ENCODE measurements at places on chromosomes 4 and X.

DNA sequence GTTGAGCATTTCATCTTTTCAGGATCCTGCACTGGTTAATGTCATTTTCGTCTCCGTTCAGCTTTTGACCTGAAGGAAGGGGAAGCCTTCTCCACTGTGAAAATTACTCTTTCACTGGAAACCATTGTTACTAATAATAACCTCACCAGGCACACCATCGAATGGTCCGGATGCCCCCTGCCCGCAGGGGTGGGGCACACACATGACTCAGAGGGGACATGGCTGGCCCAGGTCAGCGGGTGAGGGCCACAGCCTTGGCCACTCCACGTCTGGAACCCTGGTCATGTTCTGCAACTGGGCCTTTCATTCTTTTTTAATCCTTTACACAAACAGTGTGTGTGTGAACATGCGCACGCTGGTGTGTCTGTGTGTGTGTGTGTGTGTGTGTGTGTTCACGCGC is 191.8 kb downstream of the BCOR start:
- DNase-seq = no peak

DNA sequence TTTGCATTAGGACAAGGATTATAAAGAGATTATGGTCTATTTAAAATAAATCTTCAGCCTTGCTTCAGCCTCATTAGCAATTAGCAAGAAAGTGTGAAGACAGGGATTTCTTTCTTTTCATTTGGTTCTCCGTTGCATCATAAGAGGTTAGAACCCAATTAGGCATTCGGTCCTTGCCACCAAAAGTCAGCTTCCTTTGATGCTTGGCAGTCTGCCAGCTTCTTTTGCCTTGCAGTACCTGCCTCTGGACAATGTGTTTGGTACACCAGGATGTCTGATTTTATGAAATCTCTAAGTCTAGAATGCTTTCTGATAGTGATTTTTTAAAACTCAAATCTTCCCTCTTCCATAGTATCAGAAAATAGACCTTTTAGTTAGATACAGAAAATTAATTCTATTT is 12.4 kb downstream of the SMIM20 start:
- no peak for DNase-seq

DNA sequence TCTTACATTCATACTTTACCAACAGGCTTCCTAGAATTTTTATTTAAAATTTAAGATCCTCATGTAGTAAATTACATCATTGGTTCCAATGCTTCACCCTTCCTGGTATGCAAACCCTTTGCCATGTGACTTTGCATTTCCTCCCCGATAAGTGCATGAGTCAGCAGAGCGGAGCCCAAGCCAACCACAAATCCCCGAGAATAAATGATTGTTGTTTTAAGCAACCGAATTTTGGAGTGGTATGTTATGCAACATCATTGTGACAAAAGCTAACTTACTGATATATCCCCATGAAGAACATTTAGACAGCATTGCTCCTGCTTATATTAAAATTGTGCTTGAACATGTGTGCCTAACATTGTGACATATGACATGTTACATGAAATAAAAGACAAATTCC is 199.4 kb upstream of the DDX53 start:
- DNase-seq = no peak

DNA sequence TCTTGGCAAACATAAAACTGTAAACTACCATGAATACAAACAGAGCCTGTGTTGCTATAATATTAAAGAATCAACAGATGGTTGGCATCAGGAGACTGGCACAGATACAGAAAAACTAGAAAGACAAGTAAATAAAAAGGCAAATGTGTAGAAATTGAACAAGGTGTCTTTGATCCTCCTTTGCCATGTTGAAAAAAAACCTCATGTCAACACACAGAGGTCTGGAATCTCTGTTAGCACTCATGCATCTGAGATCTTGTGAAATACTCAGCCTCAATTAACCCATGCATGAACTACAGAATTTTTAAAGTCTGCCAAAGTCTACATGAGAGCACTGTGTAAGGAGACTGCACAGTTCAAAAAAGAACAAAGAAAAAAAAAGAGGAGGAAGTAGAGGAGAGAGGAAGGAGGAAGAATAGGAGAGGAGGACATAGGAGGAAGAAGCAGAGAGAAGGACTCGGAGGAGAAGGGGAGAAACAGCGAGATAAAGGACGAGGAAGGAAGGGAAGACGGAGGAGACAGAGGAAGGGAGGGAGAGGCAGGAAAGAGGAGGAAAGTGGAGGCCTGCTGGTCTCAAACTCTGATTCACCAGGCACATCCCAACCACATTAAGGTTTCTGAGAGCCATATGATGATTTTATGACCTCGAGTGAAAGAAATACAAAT is 52.8 kb downstream of the PRDM5 start:
- no peak for DNase-seq

DNA sequence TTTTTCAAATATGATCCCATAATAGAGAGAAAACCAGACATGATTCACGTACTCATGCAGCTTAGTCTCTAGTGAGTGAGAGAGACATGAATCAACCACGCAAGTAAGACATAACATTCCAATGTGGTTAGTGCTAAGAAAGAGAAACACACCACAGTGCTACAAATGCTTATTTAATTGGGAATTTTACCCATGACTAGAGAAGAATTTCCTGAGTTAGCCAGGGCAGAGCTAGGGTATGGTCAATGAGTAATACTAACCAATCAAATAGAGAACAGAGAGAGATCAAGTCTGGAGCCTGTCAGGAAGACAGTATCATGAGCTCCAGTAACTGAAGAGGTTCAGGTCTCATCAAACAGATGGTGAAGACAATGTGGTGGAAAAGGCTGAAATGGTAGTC is 495.2 kb downstream of the PDGFC start:
- no peak for DNase-seq

DNA sequence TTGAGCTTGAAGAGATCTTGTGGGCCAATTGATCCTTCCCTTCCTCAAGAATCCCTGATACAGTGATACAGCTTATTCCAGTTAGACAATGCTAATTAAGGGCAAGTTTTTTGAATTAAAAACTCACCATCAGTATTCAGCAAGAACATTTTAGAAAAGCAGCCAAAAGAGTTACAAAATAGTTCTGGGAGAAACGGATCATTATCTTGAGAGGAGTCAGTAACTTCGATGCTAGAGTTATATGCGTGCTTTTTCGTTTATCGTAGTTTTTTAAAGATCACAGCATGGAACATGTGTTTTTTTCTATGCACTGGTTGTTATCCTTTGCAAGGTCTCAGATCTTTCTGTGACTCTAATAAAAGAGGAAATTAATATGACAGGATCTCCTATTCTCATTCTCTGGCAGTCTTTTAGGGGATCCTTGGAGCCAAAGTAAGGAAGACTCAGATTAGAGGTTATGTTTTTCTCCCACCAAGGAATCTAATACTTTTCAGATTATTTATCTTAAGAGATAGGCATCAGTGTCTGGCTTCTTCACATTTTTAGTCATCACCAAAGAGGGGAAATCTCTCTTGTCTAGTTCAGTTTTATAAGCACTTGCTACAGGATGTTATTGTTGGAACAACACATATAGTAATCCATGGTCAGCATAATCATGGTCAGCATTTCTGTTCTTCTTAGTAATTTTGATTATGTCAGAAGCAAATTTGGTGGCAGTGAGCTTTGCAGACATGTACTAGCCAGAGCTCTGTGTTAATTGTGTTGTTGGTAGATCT is 109.7 kb downstream of the PDLIM5 start:
- DNase-seq = no peak

- DNase-seq = peak; percentile 28
These were observed 9.5 kb downstream of the RNF175 start for GRCh38 chr4:153750197-153750817.

- DNase-seq = no peak
These were observed 1.1 kb downstream of the IRAK1 start for GRCh38 chrX:154018518-154019060.

DNA sequence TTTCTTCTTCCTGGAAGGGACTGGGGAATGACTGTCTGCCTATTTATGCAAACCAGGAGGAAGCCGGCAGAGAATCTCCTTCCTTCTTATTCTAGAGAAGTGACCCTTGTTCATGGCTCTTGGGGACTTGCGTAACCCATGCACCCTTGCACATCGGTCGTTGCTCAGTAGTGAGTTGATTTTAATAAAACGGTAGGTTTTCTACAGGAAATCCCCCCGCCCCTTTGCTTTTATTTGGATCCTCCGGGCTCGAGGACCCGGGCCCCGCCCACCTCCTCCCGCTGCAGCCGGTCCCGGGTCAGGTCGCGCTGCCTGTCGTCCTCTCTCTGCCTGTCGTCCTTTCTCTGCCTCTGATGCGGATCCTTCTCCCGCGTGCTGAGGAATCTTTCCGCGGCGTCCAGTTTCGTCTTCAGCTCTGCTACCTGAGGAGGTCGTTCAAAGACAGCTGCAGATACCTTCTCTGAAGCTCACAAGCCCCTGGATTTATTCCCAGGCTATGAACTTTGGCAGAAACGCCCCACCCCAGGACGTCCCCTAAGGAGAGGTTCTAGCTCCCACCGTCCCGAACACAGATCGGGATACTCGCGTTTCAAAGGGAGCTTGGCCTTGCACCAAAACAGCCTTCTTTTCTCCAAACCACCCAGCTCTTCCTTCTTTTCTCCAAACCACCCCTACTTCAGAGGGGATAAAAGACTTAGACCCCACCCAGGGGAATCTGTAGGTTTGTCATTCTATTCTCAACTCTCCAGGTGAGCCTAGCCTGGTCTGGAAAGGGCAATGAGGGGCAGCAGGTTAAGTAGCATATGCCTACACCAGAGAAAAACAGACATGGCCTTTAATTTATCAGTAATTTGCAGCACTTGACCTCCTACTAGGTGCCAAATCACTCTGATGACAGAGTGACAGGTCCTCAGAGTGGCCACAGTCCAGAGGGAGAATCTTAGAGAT is 7.0 kb downstream of the TNIP3 start:
- DNase-seq = no peak

DNA sequence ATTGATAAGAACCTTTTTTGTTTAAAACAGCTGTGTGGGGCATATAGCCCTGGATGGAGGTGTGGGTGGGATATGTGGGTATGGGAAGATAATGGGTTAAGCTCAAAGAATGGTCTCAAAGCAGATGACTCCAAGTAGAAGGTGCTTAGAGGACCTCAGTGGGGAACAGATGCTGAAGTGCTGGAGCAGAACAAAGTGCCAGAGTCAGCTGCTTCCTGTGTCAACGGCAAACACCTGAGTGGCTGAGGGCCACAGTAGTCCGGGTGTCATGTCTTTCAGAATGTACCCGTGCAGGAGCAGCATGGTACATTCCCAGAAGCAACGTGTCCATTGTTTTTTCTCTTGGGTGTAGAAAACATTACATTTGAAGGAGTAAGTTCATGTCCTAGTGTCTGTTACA is 210.6 kb downstream of the CCNG2 start:
- no peak for DNase-seq

- DNase-seq = no peak
These were observed 46.8 kb upstream of the ELF2 start for GRCh38 chr4:139223682-139224317.

GRCh38 chr4:43244688-43245382 is 352.3 kb downstream of the GRXCR1 start:
- DNase-seq = no peak

DNA sequence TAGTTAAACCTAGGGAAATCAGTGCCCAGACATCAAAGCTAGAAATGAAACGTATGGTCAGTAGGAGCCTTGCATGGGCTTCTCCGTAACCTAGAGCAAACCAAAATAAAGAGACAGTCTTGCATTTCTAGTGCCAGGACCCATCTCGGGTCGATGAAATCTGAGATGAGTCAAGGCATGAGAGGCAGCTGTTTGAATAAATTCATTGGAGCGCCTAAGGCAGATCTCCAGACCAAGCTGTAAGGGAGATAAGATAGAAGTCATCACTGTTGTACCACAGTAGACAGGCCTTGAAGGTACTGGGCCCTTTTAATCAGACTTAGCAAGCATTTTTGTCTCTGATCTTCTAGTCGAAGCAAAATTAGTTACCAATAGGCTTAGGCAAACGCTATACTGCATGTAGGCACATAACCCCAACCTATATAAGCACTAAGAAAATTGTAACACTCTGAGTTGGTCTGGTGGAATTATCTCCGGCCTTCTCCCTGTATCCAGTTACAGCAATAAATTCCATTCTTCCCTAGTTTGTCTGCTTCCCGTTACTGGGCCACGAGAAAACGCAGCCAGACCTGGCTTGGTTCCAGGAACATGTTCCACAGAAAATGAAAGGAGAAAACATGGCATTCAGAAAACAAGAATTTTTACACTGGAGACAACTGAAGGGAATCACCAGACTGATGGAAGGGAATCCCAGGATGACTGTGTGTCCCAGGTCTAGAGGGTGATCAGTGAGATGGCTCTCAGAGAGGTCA is 21.1 kb upstream of the PAPSS1 start:
- peak; percentile 33 for DNase-seq

DNA sequence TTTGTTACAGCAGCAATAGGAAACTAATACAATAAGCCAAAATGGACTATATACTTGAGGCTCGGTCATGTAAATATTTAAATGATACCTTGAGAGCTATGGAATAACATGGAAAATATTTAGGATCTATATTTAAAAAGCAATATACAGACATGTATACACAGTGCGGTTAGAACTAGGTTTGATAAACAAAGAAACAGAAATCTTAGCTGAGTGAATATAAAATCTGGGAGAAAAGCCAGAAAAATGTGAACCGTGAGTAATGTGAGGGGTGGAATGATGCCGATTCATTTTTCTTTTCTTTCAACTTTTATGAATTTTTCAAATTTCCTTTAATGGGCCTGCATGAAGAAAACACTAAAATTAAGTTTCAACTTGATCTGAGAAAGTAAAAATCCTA is 104.1 kb downstream of the ATXN3L start:
- no peak for DNase-seq

DNA sequence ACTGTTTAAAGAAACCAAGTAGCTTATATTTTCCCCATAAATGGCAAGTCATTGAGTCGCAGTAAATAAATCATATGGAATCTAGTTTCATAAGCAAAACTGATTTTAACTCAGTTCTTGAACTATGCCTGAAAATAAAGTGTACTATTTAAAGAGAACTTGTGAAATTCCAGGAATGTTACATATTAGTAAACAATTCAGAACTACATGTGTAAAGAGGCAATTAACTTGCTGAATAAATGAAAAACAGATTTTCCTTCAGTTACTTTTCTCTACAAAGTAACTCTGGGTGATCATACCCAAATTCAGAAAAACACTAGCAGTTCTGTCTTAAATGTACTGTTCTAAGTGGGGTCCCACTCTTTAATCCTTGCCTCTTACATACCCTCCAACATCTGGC is 236.1 kb upstream of the EDNRA start:
- DNase-seq = no peak

DNA sequence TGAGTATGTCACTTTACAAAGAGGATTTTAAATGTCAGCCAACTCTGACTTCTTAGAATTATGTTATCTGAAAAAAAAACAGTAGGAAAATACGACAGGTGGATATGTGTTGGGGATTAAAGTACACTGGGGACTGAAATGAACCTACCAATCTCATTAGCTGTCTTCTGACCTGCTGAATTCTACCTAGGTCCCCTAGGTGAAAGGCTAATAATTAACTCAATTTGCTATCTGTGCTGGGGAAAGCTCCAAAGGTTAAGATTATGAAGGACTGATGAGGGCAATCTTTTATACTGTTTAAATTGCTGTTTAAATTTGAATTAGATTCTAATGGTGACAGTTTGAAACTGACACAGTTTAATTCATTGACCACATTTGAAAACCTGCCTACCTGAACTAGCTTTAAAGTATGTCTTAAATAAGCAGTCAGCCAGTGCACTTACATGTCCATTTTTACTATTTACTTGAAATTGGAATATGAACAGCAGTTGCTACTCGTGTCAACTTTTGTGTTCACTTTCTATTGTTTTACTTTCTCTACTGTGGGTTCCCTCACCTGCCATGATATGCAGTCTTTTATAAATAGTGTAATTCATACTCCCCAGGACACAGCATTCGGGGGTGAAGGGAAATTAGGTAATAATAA is 977.3 kb downstream of the C4orf33 start:
- DNase-seq = no peak

- no peak for DNase-seq
These were observed 110.2 kb downstream of the GNL3L start for GRCh38 chrX:54640103-54640690.
